ENCODE measurements at places on chromosomes 3 and 15.

DNA sequence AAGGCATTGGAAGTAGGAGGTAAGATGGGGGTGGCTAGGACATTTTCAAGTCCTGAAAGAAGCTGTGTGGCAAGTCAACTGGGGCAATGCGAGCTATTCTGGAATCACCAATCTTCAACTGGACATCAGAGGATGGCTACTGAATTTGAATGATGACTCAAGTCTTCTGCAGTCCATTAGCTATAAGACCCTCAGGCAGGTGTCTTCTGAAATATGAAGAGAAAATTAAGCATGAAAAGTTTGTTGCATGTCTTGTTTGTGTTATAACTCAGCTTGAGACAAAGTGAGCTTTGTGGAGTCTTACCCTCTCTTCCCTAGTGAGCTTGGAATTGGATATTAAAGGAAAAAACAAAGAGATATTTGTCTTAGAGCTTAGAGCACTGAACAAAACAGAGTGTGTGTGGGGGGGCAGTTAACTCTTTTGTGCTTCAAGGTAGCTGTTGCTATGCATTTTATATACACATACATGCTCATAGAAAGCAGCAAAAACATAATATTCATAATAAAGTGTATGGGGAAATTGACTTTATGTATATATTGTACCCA, 979.1 kb downstream of the MCTP2 start:
- DNase-seq: no peak

DNA sequence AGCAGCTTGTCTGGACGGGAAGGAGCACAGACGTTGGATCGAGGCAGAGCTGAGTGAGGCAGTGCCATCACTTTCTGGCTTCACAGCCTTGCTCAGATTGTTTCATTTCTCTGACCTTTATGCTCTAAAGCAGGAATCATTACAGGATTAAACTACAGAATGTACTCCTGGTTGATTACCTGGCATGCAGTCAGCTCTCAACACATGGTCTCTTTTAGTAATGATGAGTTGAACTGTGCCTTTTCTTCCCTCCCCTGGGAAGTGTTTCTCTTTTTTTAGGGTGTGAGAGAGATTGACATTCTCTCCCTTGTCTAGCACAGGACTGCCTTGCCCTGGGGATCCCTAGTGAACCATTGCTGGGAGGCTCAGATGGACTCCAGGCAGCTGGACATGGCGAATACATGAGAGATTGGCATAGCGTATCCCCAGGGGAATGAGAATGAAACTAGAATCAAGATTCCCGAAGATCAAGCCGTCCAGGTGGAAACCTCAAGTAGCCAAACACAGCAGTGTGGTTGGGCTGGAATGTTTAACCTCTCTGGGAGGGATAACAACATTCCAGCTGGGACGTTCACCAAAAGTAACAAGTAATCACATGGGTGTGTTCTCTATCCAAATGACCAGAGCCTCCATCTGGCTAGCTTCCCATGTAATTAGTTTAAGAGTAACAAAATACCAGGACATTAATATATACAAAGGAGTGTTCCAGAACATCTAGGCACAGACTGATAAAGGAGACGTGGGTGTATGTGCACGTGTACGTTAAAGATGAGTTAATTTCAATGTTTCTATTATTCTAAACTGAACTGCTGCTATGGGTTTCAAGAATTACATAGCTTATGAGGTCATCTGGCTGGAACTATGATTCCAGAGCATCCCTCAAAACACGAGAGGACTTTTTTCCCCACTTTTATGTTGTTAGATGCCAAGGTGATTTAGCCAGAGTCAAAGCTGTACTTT, 118.6 kb upstream of the NR2E3 start:
- peak; percentile 87 for DNase-seq

GRCh38 chr3:78154521-78155186, 1114.8 kb downstream of the ROBO2 start:
- DNase-seq: no peak

GRCh38 chr3:173761161-173761560, 363.6 kb downstream of the NLGN1 start:
- no peak for DNase-seq

- DNase-seq: no peak
These were observed 48.9 kb upstream of the CFAP161 start for GRCh38 chr15:81085213-81085612.

GRCh38 chr3:37500518-37500917, 326.1 kb upstream of the LRRFIP2 start:
- no peak for DNase-seq

DNA sequence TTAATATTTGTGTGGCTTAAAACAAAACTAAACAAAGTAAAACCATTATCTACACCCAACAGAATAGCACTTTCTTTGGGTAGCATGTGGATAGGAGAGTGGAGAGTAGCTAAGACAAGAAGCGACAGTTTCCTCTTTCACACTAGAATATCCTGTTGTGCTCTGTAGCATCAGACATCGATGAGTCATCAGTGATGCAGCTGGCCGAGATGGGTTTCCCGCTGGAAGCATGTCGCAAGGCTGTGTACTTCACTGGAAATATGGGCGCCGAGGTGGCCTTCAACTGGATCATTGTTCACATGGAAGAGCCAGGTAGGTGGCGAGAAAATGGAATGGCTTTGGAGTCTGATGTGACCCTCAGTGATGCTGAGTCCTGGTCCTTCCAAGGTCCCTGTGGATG, 108.1 kb downstream of the USP13 start:
- DNase-seq: peak; percentile 66

DNA sequence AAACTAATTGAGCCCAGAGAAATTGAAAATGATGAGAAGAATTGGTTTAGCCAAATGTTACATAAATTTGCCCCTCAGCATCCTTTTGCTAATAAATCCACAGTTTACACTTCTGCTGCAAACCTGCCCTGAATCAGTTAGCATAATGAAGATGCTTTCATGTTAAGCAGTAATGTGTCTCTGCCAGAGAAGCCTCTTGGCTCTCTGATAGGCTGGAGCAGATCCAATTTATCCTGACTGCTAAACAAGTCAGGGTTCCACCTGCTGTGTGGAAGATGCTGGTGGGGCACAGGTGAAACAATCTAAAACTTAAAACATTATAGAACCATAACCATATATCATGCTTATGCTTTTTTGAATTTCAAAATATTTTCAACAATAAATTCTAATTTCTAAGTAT, 946.8 kb downstream of the OTOL1 start:
- DNase-seq: no peak

GRCh38 chr15:28103831-28104230, 4.7 kb upstream of the OCA2 start:
- no peak for DNase-seq

DNA sequence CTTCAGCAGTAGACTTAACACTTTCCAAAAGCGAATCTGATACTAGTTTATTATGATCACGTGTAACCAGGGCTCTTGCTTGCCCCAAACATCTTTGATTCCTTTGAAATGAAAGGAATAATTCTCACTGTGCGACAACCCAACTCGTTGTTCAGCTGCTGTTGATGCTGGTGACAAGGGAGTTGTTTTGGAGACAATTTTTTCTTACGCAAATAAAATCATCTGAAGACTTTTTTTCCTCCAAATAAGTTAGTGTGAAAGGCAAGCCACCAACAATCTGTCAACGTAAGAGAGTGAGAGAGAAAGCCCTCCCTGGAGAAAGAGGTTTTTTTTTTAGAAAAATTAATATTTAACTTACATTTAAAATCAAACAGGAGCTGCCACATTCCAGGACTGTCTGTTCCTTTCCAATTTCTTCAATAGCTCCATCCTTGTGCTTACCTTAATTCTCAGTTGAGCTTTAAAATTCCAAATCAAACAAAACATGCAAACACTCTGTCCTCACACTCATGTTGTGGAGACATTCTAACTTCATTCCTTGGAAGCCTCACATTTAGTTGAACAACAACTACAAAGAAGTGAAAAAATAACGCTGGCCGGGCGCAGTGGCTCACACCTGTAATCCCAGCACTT, 4.9 kb upstream of the P3H2 start:
- no peak for DNase-seq

- no peak for DNase-seq
These were observed 33.5 kb downstream of the BDH1 start for GRCh38 chr3:197522183-197522715.

GRCh38 chr15:44130778-44131177, 64.3 kb downstream of the FRMD5 start:
- no peak for DNase-seq

DNA sequence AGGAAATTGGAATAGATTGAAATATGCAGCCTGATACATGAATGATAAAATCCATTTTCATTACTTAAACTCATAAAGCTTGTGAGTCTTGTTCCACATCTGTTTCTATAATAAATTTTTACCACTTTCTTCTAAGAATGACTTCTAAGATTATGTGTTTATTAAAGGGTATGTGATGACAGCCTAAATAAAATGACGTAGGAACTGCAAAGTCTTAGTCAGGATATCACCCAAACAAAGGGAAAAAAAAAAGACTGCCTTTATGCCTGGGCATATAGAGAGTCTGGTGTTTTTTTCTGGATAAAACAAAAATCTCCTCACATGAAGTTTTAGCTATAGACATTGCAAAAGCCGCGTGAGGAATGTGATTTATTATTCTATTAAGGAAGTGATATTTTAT, 844.0 kb downstream of the DIPK2A start:
- DNase-seq: no peak

DNA sequence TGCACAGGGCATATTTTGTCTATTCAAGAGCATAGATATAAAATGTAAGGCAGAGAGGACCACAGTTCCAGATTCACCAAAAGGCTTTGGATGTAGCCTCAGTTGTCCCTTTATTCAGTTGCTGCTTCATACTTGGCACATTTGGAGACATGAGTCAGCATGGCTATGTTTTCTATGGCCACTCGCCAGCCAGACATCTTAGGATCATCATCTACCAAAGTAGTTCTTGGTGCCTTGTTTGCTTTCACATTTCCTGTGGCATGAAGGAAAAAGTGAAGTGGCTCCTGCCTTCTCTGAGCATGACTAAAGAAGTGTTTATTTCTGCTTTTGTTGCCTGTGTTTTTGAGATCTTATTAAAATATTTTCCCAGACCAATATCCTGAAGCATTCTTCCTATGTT, 7.2 kb downstream of the SUSD5 start:
- DNase-seq: peak; percentile 87

GRCh38 chr3:16496408-16497222, 16.9 kb downstream of the RFTN1 start:
- DNase-seq: peak; percentile 29

DNA sequence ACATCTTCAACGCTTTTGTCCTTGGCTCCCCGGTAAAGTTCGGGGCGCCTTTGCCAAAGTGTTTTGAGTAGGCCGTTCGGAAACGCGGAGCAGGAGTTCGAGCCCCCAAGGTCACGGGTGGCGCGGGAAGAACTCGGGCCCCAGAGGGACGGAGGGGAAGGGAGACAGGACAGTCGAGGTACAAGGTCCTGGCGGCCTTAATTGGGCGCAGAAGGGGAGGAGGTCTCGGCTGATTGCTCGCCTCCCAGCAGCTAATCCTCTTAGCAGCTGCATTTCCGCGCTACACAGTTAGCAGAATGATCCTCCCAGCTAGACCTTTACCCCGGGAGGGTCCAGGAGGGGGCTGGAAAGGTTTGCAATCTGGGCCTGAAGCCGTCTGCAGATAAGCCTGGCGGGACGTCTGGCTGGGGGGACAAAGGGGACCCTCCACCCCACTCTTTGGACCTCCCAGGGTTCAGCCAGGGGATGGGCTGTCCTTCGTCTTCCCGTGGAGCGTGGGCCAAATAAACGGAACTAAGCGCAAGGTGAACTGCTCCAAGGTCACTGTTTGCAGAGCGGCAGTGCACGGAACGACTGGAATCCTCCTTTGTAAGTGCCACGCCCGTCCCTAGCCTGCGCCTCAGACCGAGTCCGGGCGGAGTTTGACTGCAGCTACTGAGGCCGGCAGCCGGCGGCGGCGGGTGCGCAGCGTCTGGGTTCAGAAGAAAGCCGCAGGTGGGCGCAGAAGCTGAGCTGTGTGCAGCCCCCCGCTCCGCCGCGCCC, 7.2 kb downstream of the EOMES start:
- DNase-seq: no peak

DNA sequence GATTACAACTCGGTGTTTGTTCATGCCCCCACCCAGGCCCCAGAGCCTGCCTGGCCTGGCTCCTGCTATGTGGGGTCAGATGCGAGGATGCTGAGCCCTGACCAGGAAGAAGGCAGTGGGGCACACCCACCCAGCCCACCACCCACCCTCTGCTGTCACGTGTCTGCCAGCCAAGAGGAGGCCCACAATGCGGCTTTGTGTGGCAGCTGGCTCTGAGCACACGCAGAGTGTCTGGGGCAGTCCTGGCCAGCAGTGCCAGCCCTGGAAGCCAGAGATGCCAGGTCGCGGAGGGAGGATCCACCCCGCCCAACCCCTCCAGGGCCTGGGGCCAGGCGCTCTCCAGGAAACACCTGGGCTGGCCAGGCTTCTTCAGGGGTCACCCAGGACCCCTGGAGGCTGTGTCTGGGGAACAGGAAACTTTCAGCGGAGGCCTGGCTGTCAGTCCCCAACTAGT, 26.4 kb upstream of the KLF13 start:
- no peak for DNase-seq

- DNase-seq: no peak
These were observed 47.5 kb upstream of the FRMD4B start for GRCh38 chr3:69433121-69433968.

GRCh38 chr3:66490214-66490613, 10.6 kb downstream of the LRIG1 start:
- no peak for DNase-seq

All from Daoy (cell line).